Stimulated activated naive CD4-positive, alpha-beta T cell treated with Interleukin-2 at 50 U/mL for 16 hours (primary cell): ENCODE measurements at places on chromosomes 1 and 21.
A peak's percentile ranks its signal among the peaks of the same experiment; 100 is the strongest.

GRCh38 chr1:182687361-182687760, 3.0 kb upstream of the RGS8 start:
- DNase-seq: no peak

DNA sequence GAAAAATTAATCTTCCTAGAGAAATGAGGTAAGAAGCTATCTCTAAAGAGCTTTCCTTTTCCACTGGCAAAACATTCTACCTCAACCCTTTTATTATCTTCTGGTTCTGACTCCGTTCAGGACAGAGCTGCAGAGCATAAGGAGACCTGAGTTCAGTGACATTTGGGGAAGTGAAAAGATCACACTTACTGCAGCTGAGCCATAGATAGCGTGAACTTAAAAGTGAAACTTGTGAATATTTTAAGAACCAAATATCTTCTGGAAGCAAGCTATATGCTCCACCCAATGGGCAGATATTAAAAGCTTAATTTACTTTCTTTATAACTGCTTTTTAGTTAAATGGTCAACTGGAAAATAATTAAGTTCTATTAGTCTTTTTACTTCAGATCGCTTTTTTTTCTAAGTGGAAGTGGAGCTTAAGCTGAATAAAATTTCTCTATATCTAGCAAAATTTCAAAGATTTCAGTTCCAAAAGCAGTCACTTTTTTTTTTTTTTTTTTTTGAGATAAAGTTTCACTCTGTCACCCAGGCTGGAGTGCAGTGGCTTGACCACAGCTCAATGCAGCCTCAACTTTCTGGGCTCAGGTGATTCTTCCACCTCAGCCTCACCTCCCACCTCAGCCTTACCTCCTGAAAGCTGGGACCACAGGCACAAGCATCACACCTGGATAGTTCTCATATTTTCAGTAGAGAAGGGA, 11.9 kb downstream of the PTPN22 start:
- DNase-seq: no peak

- no peak for DNase-seq
Observed at GRCh38 chr1:53463961-53464899, 5.0 kb downstream of the DMRTB1 start.

DNA sequence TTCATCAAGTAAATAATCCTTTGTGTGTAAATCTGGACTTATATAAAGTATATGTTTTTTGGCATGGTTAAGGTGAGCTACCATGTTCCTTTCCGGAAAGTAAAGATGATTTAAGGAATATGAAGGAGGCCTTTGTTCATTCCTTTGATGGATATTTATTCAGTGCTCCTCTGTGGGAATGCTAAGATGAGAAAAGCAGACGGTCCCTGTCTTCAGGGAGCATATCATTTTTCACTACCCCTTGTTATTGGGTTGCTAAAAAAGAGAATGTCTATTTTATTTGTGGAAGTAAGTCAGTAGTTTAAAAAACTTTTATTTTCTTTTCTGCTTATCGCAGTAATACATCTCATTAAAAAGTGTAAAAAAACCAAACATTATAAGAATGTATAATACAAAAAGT, 35.1 kb upstream of the CNN3 start:
- no peak for DNase-seq

GRCh38 chr1:81034291-81034690, 766.4 kb upstream of the ADGRL2 start:
- no peak for DNase-seq

GRCh38 chr1:51843948-51844347, 34.6 kb downstream of the NRDC start:
- no peak for DNase-seq

GRCh38 chr1:13735168-13735930, 35.4 kb downstream of the PRDM2 start:
- no peak for DNase-seq

DNA sequence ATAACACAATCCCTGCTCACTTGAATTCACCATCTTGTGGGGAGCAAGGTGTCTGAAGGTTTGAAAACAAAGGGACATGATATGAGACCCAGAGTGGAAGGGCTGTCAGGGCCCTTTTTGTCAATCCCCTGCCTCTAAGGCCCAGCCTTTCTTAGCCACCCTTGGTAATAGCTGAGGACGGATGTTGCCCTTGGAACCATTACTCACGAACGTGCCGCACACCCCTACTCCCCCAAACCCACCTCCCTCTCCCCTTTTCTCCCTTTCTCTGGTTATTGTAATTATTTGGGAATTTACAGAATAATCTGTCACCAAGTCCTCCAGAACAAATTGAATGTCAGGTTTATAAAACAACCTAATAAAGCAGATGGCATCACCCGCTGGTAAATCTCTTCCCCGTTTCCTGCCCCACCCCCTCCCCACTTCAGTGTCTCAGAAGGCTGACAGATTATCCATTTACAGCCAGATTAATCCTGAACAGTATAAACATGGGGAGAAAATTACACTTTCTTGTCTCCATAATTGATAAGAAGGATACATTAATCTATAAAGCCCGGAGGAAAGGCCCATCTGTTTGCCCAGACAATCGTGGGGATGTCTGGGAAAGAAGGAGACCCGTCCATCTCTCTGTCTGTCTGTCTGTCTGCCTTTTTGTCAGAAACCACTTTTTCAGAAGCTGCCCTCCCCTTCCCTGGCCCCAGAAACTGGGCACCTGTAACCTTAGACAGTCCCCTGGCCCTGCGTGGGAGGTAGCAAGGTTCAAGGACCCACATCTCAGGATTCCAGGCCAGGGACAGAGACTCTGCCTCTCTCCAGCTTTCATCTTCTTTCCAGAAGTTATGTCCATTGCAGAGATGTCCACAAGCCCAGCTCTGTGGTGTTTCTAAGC, 60.6 kb upstream of the CD34 start:
- DNase-seq: no peak

DNA sequence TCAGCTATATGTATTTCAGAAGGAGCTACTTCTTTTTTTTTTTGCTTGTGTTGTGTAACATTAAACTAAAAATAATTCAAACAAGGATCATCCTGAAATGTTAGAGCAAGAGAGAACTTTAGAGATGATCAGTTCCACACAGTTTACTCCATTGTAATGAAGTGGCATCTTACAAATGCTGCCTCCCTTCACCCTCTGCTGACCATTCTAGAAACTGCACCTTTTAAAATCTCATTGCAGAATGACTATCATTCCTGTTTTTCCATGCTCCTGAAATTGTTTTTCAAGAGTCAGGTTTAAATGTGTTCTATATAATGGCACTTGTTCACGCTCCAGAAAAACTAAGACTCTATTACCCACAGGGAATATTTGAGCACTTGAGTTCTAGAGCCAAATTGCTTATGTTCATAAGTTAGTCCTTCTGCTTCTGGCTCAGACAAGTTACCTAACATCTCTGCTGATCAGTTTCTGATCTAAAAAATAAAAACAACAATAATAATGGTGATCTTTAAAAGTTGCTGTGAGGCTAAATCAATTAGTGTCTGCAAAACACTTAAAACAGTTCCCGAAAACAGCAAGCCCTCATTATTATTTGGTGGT, 21.5 kb upstream of the SLC44A5 start:
- DNase-seq: no peak

- no peak for DNase-seq
Observed at GRCh38 chr1:181097242-181097641, 8.7 kb downstream of the IER5 start.

DNA sequence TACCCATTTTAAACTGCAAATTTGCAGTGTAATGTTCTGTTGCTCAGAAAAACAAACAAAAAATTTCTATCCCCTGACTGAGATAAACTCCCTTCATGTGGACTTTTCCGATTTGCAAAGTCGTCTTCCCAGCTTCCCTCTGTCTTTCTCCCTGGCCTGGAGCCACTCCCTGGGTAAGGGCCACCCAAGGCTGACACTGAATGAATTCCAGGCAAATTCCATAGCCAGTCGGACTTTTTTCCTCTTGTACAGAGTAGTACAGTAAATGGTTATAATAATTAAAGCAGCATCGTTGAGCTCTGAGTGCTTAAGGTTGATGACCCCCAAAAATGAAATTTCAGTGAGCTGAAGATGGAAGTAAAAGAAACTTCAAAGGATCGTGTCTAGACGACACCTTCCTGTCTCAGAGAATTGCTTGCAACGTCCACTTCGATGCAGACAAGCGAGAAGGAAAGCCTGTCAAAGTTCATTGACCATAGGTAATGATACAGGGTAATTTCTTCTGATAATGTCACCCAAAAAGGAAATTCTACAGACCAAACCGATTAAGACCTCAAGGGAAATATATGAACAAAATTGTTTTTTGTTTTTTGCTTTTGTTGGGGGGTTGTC, 33.6 kb upstream of the LHX8 start:
- no peak for DNase-seq

GRCh38 chr1:184296466-184297243, 90.2 kb upstream of the C1orf21 start:
- DNase-seq: no peak

DNA sequence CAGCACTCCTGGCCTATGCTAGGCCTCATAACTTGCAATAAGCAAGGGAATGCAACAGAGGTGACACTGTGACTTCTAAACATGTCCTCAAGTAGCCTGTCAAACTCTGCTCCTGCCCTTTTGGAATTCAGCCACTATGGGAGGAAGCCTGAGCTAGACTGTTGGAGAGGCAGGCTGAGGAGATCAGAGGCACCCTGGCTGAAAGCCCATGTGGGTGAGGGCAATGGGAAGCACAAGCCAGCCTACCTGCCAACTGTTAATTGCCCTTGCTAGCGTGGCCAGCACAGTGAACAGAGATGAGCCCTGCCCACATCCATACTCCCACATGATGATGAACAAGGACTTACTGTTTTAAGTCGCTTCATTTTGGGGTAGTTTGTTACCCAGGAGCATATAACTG, 17.7 kb downstream of the GNB1 start:
- no peak for DNase-seq

DNA sequence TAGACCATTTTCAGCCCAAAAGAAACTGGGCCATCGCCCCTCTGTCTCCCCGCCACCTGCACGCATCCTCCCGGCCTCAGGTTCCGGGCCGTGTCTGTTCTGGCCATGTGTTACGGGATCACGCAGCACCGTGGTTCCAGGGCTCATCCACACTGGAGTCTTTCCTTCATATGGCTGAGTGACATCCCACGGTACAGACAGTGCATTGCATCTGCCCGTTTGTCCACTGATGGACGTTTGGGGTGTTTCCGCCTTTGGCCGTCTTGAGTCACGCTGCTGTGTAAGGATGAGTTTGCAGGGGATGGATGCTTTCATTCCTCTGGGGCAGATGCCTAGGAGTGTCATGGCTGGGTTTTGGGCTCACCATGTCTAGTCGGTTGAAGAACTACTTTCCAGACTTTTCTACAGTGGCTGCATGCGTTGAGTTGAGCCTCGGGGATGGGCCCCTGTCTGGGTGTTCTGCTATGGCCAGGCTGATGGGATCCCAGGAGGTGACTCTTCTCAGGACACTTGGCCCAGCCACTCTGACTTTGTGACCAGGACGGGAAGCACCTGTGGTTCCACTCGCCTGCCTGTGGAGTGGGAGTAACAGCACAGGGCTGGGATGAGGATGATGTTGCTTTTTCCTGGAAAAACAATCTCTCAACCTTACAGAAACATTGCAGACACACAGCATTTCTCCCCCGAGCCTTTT, 16.8 kb downstream of the RRP1 start:
- DNase-seq: no peak

DNA sequence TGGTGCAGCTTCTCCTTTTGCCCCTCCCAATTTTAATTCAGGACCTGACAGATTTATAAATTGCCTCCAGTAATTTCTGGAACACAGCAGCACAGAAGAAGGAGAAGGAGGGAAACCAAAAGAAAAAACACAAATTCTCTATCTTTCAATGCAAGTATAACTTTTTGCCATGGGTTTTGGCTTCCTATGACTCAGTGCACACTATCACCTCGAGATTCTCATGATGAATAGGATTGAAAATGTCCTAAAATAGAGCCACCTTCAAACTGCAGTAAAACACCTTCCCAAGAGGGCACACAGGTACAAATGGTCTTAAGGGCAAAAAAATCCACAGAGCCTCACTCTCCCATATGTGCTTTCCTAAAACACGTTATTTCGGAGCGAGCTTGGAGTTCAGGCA, 113.6 kb downstream of the HLCS start:
- no peak for DNase-seq

- DNase-seq: peak; percentile 20
Observed at GRCh38 chr1:33298623-33299277, 22.1 kb downstream of the A3GALT2 start.

GRCh38 chr1:165542647-165543046, 1.2 kb upstream of the LRRC52 start:
- no peak for DNase-seq

DNA sequence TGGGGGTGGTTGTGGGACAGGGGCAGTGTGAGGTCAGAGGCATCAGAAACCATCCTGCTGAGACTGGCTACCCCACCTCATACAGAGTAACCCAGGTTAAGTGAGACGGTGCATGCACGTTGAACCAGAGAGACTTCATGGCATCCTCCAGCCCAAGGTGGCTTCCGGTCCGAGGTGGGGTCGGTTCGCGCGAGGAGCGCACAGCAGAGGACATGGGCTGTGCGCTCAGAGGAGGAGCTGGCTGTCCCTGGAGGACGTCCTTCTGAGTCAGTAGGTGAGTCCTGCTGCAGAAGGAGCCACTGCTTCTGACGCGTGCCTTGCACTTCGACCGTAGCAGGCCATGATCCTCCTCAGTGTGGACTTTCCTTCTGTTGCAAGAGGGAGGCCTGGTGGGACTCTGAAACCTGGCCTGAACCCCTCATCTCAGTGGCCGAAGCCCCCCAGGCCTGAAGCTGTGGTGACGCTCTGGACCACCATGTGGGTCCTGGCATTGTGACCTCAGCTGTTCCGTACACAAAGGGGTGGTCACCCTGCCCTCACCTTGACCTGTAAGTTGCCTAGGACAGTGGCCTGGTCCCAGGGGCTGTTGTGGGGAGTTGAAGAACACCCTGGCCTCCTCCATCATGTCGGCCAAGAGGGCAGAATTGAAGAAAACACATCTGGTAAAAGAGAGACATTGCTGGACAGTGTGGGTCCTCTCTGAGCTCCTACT, at the start of gene TEX35:
TSS of gene TEX35 (plus strand) at position 544 of the 712 bp plus-strand sequence. CDS start at position 624, 80 bp downstream.
- no peak for DNase-seq

DNA sequence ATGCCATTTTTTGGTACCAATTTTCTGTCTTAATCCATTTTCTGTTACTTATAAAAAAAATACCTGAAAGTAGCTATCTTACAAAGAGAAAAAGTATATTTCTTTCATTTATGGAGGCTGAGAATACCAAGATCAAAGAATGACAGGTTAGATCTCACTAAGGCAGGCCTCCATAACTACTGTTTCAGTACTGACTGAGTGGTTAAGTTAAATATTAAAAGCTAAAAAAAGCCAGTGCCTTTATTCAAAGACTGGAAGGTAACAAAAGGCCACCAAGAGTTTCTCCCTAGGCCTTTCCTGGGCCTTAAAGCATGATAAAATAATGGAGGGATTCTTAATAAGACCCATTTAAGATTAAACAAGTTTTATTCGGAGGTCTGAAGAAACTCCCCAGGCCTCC, 687.7 kb upstream of the ADGRL4 start:
- no peak for DNase-seq

GRCh38 chr1:152044386-152044785, 7.6 kb upstream of the S100A11 start:
- no peak for DNase-seq

- peak; percentile 26 for DNase-seq
Observed at GRCh38 chr1:200473698-200474371, 64.0 kb upstream of the ZNF281 start.

GRCh38 chr1:11318982-11319381, 46.0 kb downstream of the UBIAD1 start:
- no peak for DNase-seq
